ENCODE measurements at places on chromosomes 2 and 18. TPM values are rescaled to one million over a fixed set of nuclear protein-coding genes. Genes with fewer than 3 reads are reported as not detected.

DNA sequence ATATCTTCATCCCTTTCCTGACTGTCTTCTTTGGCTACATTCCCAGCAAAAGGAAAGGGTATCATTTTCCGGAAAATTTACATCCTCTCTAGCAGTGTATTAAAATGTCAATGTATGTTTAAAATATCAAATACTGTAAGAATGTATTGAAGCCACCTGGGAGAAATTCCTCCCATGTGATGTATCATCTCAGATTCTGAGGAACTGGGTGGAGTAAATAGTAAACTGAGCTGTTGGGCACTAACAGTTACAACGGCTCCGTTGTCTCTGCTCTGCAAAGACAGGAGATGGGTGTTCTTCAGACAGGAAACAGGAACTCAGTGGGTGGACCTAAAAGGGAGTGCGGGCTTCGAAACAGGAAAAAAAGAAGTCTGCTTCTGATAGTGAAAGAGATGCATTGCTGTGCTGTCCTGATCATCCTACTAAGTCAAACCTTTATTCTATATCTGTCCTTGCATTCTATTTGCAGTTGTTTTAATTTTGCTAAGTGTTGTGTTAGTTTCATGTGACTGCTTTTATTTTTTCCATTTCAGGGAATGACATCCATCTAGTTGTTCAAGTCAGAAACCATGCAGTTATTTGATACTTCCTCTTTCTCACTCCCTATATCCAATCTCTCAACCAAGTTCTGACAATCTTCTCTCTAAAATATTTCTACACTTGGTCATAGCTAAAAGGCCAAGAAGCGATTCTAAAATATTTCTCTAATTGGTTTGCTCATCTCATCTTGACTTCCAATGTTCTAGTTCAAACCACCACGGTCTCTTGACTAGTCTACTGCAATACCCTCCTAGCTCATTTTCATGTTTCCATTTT, 19.4 kb downstream of the DOK1 start:
- DNase-seq: no peak
- no peak overlapping the region for H3K4me3 ChIP-seq
- H3K36me3 ChIP-seq: no peaks in the 10 kb centered on the region
- no peak overlapping the region for H3K27ac ChIP-seq

- peaks cover 5% of the 10 kb centered on the region for H3K36me3 ChIP-seq
- H3K4me1 ChIP-seq: peaks cover 7% of the 10 kb centered on the region
- no peak overlapping the region for H3K4me3 ChIP-seq
- DNase-seq: no peak
Measured at GRCh38 chr2:86025229-86025820, 80.4 kb downstream of the POLR1A start.

Gene TCF23
- total RNA-seq: not detected

DNA sequence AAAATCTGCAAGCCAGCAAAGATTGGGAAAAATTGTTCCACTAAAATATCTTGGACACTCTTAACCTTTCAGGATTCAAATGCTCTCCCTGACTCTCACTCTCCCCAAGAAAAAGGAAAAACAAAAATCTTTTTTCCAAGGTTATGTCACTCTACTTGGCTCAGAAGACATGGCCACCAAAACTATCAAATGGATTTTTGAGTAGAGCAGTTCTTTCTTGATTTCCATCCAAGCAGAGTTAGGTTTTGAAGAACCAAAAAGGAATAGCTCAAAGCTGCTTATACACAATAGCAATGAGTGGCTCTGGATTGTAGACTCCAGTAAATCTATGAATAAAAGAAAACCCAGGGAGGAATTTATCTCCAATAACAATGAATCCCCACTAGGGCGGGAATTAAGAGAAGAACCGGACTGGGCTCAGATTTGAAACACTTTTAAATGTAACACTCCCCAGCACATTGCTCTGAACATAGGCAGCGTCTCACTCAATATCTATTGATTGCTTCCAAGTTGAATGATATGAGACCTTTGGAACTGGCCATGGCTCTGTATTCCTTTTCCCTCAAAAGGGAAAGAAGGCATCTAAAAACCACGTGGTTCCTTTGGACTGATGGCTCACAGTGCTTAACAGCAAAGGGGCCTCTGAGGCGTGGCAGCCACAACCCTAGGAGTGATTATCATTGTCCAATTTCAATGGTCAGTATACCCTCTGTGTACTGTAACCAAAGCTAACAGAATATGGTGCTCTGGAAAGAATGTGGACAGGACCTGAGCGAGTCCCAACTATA, 68.3 kb downstream of the SPRED2 start:
- H3K27ac ChIP-seq: peak overlapping the region; percentile 77
- no peak for DNase-seq
- H3K36me3 ChIP-seq: no peaks in the 10 kb centered on the region
- H3K4me3 ChIP-seq: no peak overlapping the region
- H3K27me3 ChIP-seq: no peaks in the 10 kb centered on the region
- peaks cover 61% of the 10 kb centered on the region for H3K4me1 ChIP-seq

Gene REG3G
- total RNA-seq: not detected

Gene APOB
- 234 TPM for total RNA-seq

Gene CCDC68
- total RNA-seq: 6.9 TPM
